ENCODE measurements at places on chromosomes 12 and 14.

DNA sequence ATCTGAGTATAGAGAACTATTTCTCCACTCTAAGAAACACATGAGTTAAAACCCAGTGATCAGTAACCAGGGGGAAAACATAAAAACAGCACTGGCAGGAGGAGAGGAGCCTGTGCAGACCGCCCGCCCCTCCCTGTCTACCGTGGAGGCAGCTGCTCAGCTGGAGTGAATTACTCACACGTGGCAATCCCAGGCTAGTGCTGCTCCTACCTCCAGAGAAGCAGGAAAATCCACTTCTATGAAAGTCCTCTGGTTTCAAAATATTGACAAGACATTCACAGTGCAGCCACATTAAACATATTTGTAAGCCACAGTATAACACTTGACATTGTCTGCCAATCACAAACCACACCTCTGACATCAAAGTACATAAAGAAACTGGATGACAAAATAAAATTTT, 16.7 kb downstream of the TMEM132D start:
- DNase-seq: no peak

GRCh38 chr12:115756271-115756670, 521.2 kb downstream of the MED13L start:
- DNase-seq: no peak

- no peak for DNase-seq
These were observed 2.8 kb downstream of the RHNO1 start for GRCh38 chr12:2879853-2880252.

DNA sequence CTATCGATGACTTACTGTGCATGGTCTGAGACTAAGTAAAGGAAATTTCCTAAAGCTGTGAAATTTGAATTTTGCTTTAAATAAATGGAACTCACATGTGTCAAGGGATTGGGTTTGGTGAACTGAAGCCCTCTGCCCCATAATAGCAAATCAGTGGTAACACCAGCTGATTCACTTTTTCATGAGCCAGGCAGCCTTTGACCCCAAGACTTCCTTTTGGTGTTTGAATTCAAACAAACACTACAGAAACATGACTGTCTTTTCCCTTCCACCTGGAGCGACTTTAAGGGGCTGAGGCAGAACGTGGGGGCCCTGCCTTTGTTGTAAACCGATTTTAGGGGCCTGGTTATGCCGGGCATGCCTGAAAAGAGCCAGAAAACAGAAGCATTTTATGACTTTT, 28.8 kb downstream of the KCTD10 start:
- no peak for DNase-seq

- no peak for DNase-seq
These were observed 205.0 kb downstream of the AKAP6 start for GRCh38 chr14:32534145-32534544.

DNA sequence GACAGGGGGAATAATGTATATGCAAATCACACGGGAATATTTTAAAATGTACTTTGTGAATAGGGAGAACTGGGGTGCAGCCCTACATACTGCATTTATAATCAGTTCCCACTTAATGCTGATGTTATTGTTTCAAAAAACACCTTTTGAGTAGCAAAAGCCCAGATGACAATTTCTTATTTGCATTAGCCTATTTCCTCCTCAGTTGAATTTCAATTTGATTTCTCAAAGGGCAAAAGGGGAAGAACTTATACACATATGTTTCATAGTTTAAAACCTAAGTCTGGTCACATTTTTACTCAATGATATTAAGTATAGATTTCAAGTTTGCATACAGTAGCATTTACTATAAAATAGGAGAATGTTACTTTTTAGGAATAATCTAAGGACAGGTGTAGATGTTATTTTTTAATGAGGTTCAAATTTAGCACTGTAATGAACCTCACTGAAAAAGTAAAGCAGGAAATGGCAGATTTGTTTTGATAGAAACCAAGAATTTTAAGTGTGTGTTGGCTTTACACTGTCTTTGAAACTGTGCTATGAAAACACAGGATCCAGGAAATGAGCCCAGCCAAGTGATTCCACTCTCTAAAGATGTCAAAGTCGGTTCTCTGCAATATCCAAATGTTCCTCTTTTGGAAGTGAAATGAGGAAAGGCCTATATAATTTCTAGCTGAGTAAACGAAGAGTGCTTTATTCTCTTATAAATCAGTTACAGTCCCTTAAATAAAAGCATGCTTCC, 367.4 kb downstream of the BTG1 start:
- no peak for DNase-seq

DNA sequence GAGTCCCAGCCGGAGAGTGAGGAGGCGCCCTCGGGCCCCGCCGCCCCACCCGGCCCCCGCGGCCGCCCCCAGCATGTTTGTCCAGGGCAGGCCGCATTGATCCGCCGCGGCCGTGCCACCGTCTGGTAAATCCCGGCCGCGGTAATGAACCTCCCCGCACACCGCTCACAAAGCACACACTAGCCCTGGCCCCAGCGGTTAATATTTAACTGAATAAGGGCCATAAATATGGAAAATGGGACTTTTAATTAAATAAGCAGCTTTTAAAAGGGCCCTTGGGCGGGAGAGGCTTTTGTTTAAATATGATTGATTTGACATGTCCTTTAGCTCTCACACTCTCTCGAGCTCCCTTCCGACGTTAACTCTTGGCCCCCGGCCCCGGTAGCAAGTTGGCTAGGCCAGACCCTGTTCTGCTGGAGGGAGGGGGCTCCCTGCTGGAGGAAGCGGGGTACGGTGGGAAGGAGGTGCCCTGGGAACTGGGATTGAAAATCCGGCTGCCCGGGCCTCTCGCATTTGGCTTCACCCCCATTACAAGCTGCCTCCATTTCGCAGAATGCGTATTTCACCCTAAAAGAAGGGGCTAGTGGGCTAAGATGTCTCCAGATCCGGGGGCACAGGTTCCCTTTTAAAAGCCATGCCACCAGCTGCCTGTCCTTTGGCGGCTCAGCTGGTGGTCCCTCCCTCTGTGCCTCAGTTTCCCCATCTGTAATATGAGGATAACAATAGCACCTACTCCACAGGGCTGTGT, 199.8 kb downstream of the RBM19 start:
- no peak for DNase-seq

DNA sequence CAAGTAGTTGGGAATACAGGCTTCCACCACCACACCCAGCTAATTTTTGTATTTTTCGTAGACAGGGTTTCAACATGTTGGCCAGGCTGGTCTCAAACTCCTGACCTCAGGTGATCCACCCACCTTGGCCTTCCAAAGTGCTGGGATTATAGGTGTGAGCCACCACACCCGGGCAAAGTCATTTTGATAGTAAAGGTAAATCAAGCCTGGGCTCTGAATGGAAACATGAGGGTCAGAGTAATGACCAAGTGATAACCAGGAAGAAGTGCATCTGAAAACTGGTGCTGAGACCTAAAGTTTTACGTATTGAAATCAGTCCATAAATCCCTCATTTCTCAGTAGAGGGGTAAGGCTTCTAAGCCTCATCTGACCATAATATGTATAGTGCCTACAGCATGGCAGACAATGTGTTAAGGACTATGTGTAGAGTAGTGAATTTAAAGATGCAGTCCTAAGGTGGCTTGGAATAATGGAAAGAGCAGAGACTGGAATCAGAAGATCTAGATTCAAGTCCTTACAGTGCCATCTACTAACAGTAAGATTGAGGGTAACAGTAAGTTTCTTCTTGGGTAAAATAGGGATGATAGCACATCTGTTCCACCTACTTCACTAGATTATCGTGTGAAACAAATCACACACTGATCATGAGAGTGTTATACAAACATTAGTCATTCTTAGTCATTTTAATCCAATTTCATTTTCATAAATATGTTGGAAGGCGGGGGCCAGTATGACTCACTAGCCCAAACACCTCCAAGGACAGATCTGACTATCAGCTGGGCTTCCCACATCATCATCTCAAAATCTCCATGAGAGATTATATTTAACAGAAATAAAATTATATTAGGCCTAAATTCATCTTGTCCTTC, 11.2 kb downstream of the MAP4K5 start:
- DNase-seq: no peak

DNA sequence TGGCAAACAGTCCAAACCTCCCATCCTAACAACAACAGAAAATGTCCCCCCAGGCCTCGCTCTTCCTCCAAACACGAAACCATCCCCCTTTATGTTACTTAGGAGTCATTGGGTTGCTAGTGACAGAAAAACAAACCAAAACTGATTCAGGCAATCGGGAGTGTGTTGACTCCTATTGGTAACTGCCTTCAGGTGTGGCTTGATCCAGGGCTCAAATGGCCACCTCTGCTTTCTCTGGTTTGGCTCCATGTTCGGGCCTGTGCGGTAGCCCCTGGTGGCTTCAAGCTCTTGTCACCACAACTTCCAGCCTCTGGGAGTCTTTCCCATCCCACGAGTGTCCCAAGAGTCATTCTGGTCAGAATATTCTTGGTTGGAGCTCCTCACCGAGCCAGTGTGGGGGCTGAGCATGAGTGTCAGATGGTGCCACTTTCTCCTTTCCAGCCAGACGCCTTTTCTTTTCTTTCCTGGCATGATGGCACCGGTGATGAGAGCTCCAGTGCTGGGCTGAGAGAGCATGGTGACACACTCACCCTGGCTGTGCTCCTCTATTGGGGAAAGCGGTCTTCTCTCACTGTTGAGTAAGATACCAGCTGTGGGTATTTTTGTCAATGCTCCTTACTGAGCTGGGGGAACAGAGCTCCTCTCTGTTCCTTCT, 38.6 kb downstream of the NOC4L start:
- no peak for DNase-seq

DNA sequence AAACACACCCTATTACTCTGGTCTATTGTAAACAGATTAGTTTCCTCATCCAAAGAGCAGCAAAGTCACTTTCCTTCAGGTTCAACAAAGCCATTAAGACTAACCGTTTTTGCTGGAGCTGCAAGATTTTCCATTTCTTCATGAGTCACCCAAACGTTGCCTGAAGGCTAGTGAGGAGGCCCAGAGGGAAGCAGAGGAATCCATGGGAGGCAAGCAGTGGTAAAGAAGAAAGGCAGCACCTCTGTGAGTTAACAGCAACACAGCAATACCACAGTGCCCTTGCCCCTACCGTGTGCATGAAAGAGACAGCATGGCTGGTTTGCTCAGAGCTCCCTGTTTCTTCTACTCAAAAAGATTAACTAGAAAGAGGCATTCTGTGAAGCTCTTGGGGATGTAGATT, 206.3 kb downstream of the ACSS3 start:
- DNase-seq: no peak

DNA sequence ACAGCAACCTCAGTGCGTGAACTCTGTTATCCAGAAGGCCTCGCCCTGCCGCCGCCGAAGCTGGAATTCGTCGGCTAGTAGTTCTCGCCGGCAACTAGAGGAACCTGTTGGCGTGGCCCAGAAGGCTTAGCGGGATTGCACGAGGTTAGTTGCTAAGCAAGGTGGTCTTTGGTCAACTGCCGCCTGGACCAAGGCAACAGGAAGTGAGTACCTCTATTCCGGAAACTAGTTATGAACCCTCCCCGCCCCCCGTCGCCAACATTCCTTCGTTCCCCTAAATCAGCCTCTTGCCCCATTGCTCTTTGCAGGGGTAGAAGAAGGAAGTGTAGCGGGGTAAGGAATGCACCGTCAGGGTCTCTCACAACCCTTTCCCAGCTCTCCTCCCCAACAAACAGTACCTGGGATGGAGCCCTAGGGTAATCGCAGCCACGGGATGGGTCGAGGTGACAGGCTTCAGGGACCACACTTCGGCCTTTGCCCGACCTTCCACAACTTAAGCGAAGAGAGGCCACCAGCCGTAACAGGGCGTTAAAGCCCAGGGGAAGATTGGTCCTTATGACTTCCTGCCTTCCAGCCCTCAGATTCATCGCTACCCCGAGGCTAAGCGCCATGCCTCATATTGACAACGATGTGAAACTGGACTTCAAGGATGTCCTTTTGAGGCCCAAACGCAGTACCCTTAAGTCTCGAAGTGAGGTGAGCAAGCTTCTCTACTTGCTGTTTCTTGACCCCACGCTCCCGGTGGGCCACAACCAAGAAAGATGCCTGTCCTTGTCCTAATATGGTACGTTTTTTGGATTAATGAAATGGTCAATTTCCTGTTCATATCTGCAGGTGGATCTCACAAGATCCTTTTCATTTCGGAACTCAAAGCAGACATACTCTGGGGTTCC, at the start of gene GMPR2:
Gene GMPR2 (plus strand): TSS at position 285 of the 893 bp plus-strand sequence. CDS start 325 bp downstream, at position 610.
- no peak for DNase-seq

DNA sequence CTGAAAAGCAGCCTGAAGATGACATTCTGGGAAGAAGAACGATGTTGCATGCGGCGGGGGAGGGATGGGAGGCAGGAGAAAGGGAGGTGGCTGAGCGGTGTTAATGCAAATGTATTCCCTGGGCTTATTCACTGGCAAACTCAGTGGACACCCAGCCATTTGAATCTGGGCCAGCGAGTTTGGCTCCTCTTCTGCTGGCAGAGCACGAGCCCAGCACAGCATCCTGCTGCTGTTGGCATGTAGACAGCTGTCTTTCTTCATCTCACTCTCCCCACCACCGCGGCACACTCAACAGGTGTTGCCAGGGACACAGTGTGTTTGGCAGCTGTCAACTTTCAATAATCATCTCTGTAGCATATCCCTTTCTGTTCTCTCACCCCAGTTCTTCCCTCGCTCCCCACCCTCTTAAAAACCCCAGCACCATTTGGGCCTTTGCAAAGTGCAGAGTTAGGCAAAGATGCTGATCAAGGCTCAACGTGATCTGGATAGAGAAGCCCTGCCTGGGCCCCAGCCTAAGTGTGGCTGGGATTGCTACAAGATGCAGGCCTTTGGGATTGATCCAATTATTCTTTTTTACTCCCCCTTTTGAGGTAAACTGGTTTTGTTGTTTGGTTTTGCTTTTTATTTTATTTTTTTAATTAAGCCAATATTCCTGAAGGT, 131.9 kb downstream of the EXOC5 start:
- DNase-seq: no peak

DNA sequence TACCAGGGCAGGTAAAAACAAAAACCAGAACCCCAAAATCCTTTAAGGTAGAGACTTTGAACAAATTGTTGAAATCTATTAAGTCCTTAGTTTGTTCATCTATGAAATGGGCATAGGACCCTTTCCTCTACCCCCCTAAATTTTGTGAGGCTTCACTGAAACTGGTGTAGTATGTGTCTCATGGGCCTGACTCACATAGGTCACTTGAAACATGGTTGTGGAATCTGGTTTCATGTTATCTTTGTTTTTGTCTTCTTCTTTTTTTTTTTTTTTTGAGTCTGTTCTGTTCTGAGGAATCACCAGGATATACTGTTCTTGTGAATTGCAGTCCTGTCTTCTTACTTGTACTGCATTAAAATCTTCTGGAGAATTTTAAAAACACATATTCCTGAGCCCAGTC, 202.2 kb downstream of the KTN1 start:
- no peak for DNase-seq

- no peak for DNase-seq
These were observed 357 bp downstream of the HOMEZ start for GRCh38 chr14:23285530-23286019.

GRCh38 chr14:51116682-51117081, 21.8 kb upstream of the TRIM9 start:
- DNase-seq: no peak

- no peak for DNase-seq
These were observed 117.2 kb upstream of the DNM1L start for GRCh38 chr12:32561931-32562341.

DNA sequence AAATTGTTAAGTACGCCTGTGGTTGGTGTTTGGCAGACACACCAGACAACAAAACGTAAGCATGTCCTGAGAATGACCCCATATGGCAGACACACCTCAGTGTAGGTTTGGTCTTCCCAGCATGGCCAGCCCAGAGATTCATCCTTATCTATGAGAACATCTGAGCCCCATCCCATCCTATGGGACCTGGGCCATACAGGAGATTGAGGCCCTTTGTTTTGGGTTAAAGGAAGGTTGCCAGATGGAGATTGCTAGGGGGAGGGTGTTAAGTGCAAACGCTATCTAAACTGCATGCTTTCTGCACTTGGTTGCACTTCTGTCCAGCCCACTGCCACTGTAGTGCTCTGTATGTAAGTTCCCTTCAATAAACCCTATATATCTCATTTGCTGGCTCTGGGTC, 4.1 kb upstream of the PCNX4 start:
- no peak for DNase-seq

Data from activated CD8-positive, alpha-beta memory T cell treated with anti-CD3 and anti-CD28 coated beads for 24 hours (primary cell).